Activated CD8-positive, alpha-beta memory T cell treated with anti-CD3 and anti-CD28 coated beads for 1 hour (primary cell): ENCODE measurements at places on chromosomes 4 and X.

DNA sequence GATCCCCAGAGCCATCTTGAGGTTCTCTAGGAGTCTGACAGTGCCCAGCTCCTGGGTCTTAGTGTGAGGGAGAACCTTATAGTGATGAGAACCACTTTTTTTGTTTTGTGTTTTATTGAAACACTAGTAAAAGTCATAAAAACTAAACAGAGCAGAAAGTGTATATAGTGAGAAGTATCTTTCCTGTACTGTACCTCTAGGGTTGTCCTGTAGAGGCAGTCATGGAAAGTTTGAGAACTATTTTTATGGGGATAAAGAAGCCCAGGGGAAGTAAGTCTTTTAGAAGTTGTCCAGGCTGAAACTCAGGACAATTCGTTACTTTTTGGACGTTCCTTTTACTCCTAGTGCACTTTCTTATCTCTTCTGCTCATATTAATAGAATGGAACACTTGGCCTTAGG is 40.9 kb downstream of the ADH5 start:
- DNase-seq: no peak

- DNase-seq: no peak
Observed at GRCh38 chr4:109914322-109914721, 1.6 kb downstream of the EGF start.

GRCh38 chr4:128220286-128221235 is 67.1 kb downstream of the PGRMC2 start:
- no peak for DNase-seq

- DNase-seq: no peak
Observed at GRCh38 chr4:8270912-8271815, 1.6 kb downstream of the HTRA3 start.

GRCh38 chr4:186204103-186204559 is 12.8 kb downstream of the CYP4V2 start:
- no peak for DNase-seq

DNA sequence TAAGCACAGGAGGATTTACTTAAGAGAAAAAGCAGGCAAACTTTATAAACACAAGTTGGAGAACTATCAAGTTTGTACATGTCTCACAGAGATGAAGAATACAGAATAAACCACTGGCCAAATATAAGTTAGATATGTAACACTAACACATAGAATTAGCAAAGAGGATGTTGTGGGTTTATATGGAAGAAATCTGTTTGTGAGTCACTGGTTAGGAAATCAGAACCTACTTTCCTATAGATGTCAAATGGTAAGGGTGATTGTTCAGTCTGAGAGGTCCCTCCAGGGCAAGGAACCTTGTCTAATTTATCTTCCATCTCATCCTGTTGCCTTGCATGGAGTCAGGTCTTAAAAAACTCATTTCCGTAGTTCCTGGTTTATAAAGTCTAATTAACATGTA is 14.8 kb upstream of the ART3 start:
- DNase-seq: no peak

- no peak for DNase-seq
Observed at GRCh38 chr4:184988611-184989010, 29.7 kb upstream of the HELT start.

GRCh38 chr4:67550451-67550850 is 5.1 kb upstream of the CENPC start:
- DNase-seq: no peak

DNA sequence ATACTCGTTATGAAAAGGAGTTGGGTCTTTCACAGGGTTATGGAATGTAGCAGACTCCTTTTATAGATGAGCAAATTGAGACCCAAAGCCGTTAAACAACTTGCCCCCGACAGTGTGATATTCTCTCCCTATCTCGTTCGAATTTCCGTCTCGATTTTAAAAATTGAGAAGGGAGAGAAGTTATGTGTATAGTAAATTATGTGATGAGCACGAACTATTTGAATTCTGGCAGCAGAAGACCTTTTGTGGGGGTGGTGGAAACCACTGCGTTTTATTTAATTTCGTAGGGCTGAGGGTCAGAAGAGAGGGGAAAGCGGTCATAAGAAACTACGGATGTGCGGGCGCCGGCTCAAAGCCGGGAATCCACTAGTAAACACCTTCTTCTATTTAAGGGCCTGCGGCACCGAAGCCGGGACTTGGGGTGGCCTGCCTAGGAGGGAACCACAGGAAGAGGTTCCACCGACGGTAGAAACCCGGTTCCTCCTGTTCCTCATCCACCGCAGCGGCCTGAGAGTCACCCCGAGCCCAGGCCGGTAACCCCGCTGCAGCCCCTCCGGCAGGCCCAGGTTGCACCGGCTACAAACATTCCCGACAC is 1.5 kb upstream of the DDX3X start:
- no peak for DNase-seq

DNA sequence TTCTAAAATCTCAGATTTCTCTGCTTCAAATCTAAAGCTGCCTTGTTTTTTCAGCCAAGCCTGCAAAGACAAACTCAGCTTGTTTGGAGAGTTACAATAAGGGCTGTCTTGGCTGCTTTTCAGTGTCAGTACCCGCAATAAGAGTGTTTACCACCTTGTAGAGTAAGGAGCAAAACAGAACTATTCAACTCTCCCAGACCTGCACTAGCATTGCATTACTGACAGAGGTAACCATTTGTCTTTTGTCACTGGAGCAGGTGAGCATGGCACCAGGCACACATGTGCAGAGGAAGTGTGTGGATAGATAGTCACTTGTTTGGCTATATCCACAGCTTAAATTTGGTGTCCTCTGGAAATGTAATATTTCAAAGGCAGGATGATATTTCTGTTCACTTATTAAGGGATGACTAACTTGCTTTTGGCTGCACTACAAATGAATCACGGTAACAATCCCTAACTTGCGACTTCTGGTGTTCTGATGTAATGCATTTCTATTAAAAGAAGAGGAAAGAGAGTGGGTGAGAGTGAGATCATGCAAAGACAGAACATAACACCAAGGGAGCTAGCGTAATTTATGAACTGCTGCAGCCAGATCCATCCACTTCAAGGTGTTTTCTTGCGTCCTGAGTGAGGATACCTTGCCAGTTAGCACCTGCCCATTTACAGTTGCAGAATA is 38.6 kb downstream of the PTCHD1 start:
- no peak for DNase-seq

DNA sequence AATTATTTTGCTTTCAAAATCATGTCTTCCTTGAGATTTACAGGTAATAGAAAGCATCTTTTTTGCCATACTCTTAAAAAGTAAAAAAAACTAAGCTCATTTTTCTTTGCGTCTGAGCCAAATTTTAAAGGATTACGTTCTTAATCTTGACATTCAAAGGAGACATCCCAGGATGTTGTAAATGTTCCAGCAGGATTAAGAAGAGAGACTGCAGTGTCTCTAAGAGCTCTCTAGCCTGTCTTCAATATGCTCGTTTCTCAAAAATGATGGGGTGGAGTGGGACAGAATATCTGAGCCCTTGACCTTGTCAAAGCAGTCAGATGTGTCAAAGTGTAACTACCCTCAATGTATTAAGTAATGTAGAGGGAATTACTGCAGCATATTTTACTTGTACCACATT is 363.3 kb downstream of the PCDH7 start:
- no peak for DNase-seq

GRCh38 chrX:149650162-149650561 is 18.6 kb upstream of the TMEM185A start:
- DNase-seq: no peak

- DNase-seq: no peak
Observed at GRCh38 chr4:151553874-151554273, 144.9 kb downstream of the FHIP1A start.

- no peak for DNase-seq
Observed at GRCh38 chr4:86243750-86244149, 116.1 kb downstream of the MAPK10 start.

DNA sequence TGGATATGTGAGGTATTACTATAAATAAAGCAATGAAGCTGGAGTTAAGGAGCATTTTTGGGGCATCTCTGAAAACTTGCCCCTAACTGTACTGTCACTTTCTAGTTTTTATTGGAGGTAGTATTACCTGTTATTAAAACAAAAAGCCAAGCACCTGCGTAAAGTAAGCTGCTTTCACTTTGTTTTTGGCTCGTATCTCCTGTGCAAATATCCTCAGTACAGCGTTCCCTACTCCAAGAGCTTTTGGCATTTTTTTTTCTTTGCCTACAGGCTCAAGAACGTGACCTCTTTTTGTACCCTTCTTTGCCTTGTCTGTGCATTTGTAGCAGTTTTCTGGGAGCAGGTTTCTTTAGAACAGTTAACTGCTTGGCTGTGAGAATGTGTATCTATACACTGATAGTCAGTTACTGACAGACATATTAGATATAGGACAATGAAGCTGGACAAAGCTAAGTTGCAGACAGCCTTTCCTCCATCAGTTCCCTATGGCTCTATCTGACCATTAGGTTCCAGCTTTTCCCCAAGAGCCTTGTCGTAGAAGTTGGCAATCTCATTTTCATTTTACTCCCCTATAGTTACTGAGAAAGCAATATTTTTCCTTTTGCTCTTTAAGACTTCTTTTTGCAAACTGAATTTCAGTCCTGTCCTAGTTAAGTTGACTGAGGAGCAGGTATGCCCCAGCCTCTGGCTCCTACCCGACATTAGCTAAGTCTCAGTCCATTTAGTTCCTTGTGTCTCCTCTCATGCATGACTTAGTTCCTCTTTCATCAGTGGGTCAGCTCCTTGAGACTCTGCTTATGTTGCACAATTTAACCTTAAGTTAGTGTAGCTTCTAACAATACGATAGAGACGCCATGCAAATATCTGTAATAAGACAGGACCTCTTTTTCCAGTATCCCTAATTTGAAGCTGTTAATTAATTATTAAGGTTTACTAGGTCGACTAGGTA is 71.5 kb upstream of the HPRT1 start:
- no peak for DNase-seq

DNA sequence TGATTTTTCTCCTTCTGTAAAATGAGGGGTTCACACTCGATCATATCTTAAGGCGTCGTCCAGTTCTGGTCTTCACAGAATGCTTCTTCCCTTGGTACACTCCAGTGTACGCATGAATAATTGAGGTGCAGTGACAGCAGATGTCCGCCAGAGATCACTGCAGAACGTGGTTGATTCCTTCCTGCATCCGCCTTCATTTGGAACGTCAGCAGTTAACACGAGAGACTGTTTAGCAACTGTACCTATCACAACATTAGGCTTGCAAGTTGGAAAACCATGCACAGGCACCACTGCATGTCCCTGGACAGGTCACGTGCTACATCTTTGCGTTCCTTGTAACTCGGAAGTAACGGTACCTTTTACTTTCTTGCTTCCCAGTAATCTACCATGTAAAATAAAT is 66.0 kb upstream of the GEMIN8 start:
- no peak for DNase-seq

DNA sequence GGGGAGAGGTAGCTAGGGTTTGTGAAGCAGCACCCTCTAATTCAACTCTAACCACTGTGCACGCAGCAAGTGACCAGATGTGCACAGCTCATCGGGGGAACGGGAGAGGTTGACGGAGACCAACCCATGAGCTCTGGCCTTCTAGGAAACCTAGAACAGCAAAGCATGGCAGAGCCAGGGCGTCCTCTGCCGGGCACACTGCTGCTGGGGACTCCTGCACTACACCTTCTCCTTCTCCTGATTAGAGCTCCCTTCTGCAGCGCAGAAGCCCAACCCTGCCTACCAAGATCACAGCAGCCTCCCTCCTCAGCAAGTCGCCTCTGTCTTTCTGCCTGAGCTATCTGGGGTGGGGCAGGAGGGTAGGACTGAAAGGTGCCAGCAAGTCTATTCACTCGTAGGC is 252.3 kb upstream of the PSAPL1 start:
- no peak for DNase-seq

- DNase-seq: no peak
Observed at GRCh38 chr4:159652871-159653270, 550.0 kb downstream of the RAPGEF2 start.

DNA sequence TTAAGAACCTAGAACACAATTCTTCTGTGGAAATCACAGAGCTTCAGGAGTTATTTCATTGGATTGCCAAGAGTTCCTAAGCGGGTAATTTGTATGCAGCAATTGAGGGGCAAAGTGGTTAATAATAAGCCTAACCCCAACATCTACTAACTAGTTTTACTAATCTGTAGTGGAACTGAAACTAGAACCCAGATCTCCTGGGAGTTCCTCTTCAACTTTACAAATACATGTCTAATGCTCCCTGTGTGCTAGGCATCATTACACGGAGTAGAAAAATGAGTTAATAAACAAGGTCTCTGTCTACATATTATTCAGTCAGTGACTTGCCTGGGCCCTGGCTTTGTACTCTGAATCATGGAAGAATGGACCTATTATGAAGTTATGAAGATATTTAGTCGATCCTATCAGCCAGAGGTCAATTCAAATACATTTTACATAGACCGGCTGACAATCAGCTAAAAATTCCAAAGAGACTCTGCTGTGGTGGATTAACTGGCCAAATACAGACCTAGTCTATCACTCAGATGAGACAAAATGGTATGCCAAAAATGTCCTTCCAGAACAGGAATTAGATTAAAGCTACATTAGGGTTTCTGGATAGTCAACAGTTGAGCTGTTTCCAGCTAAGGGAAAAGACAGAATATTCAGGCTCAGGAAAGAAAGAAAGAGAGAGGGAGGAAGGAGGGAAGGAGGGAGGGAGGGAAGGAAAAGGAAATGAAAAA is 326.0 kb downstream of the FBXW7 start:
- DNase-seq: no peak

DNA sequence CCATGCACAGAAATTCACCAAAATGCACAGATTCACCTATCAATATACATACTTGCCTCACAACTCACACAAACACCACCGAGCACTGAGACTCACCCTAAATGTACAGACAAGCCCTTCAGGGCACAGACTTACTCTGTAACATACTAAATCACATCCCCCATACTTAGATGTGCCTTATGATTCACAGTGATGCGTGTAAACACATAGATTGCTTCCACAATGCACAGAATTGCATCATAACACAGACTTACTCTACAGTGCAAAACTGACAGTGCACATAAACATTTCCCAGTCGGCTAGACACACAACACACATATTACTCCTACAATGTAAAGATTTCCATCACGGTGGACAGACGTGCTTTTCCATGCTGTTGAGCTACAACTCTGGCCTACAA is 6.2 kb downstream of the LINC00632 start:
- no peak for DNase-seq

DNA sequence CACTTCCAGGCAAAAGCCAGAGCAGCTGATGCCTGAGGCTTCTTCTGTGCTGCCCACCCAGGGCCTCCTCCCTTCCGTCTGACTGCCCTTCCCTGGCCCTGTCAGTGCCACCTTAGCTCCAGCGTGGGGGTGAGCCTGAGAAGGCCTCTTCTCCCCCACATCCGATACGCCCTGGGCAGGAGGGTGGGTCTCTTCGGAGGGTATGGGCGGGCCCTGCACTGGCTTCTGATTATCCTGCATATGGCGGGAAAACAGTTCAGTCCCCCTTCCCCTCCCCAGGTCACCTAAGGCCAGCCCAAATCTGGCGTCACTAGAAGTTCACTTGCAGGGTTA is 256.7 kb downstream of the FBXW7 start:
- DNase-seq: no peak

DNA sequence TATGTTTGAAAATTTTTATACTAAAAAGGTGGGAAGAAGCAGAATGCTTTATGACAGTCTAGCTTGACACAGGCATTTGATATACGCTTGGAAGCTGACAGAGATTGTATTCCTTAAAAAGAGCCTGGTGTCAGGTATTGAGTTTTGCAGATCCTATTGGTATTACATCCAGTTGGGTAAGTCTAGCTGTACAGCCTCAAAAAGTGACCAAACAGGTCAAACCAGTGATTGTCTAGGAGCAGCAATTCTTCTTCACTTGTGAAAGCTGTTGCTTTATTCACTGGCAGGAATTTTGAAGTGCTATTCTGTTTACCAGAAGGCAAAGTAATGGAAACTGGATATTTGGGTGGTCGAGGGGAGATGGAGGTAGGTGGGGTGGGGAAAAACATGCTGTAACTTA is 77.5 kb downstream of the UCHL1 start:
- DNase-seq: no peak

- DNase-seq: no peak
Observed at GRCh38 chrX:19543951-19544381, 28.7 kb upstream of the MAP3K15 start.
